ENCODE measurements at places on chromosomes 4 and X.
A peak's percentile ranks its signal among the peaks of the same experiment; 100 is the strongest.

GRCh38 chr4:117908306-117909207 lies 125.7 kb upstream of the NDST3 start:
- no peak for DNase-seq

DNA sequence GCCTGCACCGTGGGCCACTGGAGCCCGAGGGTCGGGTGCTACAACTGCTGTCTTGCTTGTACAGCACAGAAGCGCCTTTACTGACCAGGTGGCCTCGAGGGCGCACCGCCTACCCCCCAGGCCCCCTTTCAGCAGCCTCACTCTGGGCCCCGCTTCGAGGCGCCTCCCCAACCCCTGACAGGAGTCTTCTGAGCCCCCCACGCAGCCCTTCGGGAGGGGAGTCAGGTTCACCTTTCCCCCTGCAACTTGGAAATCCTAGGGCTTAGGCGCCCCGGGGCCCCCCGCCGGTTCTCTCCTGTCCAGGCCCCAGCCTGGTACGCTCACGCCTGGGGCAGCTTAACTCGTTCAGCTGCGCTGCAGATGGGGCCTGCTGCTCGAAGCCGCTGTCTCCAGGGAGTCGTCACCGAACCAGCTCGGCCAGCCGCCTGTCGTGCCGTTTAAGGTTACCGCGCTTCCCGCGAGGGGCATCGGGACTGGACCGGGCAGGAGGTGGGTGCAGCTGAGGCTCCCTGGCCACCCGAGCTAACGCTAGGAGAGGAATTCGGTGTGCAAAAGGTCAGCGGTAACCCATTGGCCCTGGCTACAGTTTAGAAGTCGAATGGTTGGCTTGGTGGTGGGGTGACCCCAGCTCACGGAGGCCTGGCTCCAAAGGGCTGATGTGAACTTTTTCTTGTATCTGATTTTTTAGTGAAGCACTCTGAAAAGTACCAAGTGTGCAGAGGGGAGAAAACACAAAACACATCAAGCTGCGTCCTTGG lies 58.9 kb upstream of the BCOR start:
- DNase-seq = no peak

GRCh38 chrX:142068365-142068764 lies 136.7 kb downstream of the MAGEC2 start:
- no peak for DNase-seq

DNA sequence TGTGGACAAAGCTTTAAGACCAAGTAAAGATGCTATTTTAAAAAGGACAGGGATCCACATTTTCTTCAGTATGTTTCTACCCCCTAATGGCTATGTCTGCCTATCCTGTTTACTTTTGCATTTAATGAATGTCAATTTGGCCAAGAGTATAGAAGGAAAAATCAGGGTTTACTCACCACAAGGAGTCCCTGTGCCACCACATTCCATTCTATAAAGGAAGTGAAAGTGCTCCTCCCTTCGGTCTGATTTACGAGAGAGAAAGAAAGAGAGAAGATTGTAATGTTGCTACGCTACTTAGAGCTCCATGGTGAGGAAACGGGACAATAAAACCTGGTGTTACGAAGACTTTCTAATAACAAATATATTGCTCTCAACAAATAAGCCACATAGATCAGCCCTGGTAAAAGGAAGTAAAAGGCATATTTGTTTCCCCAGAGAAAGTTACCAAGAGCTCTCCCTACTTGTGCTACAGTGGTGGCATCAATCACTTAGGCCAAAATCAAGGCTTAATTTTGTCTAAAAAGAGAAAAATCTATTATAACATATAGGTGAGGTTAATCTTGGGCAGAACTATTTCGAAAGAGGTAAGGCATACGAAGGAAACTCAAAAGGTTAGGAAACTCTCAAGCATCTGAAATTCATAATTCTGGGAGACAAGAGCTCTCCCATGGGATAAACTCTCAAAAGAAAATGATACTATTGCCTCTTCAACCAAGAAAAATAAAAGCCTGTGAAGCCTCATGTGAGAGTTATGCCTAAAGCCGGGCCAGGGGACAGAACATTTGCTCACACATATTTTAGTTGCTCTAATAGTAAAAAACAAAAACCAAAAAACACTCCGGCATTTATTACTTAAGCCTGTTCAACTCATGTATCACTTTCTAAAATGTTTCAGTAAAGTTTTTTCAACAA lies 29.5 kb downstream of the TAPT1 start:
- DNase-seq = no peak

DNA sequence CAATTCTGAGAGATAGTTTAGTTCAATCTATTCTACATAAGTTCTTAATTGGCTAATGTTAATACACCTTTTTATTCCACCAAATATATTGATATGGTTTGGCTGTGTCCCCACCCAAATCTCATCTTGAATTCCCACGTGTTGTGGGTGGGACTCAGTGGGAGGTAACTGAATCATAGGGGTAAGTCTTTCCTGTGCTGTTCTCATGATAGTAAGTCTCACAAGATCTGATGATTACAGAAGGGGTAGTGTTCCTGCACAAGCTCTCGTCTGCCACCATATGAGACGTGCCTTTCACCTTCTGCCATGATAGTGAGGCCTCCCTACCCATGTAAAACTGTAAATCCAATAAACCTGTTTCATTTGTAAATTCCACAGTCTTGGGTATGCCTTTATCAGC lies 11.3 kb downstream of the PPA2 start:
- DNase-seq = no peak

- DNase-seq = no peak
These were observed 1286.9 kb downstream of the ADGRL3 start for GRCh38 chr4:62487016-62487415.

DNA sequence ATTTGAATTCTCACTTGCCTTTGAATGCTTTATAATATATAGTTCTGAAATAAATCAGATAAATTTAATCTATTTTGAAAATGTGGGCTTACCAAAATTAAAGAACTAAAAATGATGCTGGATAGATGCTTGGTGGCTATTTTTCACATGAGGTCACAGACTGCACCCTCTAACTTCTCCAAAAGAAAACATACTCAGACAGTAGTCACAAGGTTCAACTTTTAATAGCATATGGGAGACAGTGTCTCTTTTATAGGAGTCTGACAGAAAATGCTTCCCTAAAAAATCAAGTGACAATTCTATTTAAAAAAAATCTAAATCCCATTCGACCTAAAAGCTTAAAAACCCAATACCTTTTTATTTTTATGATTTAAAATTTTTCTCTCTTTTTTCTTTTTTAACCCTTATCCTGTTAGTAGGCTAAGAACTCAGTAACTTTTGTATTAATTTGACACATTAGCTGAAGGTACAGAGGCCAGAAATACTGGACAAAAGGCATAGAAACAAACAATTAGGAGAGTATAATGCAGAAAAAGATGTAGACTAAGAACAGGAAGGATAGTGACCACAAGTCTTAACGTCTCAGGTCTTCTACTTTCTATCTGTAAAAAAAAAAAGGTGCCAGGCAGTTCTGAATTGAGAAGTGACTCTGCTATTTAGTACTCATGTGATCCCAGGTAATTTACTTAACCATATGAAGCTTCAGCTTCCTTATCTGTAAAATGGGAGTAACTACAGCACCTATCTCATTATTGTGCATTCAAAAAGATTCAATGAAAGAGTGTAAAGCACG lies 7.6 kb downstream of the TIGD4 start:
- DNase-seq = no peak

DNA sequence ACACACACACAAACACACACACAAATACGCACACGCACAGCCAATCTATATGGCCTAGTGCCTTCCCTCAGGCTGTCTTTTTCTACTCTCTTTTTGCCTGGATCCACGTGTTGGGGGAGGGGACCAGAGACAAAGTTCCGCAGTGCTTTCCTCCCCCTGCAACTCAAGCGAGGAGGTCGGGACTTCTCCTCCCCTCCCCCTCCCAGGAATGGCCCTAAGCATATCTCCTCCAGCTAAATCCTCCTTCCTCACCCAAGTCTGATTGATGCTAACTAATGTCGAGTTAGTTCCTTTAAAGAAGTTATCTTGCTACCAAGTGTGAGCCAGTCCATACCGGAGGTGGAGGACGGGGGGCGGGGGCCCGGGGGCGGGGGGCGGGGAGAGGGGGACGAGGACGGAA lies 141.2 kb upstream of the ZIC3 start:
- DNase-seq = no peak

DNA sequence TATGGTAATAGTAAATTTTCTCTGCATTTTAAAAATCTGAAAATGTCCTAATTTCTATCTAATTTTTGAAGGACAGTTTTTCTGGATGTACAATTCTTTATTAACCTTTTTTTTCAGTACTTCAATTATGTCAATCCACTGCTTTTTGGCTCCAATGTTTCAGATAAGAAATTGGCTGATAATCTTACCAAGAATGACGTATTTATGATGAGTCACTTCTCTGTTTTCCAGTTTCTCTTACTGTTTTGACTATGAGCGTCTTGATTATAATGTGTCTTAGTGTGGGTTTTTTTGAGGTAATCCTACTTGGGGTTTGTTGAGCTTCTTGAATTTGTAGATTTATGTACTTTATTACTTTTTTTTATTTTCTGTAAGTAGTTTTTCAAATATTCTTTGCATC lies 47.2 kb downstream of the UGT2B11 start:
- DNase-seq = no peak

DNA sequence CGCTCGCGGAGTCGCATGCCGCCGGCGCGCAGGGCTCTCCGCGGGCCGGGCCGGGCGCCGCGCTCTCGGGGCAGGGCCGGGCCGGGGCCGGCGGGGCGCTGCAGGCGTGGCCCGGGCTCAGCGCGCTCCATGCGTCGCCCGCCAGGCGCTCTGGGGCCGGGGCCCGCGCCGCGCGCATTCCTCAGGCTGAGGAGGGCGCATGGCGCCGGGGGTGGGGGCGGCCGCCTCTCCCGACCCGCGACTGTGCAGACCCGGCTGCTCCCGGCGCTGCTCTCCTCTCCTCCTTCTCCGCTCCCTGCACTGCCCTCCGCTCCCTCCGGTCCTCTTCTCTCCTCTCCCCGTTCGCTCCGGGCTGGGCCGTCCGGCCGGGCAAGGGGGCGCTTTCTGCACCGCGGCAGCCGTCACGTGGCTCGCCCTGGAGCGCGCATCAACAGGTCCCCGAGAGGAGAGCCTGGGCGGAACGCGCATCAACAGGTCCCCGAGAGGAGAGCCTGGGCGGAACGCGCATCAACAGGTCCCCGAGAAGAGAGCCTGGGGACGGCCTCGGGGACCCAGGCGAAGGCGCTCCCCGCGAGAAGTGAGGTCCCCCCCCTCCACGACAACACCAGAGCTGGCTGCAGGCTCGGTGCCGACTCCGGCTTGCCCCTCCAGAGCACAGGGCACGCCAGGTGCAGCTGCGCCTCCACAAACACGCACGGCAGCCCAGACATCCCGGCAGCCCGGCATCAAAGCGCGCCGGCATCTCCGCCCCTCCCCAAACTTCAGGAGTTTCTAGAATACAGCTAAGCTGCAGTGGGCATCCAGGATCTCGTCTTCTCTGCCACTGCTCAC lies 12.9 kb downstream of the PPP2R3B start:
- peak; percentile 34 for DNase-seq

GRCh38 chr4:57875829-57876392 lies 765.7 kb upstream of the IGFBP7 start:
- DNase-seq = no peak

- no peak for DNase-seq
These were observed 29.7 kb downstream of the SCLT1 start for GRCh38 chr4:129063640-129064039.

DNA sequence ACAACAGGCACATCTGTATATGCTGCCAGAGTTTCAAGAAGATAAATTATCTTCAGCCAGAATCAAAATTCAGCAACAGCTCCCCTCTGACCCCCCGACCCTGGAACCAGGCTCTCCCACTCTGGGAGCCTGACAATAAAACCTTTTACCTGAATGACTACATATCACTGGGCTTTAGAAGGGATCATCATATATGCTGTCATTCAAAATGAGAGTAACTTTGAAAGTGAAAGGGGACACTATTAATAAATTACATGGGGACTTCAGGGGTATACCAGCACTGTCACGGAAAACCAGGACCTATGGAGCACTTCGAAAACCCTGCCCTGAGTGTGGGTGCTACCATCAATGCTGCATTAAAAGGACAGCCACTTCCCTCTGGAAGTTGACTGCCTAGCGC lies 26.2 kb downstream of the TSPAN5 start:
- DNase-seq = no peak

- DNase-seq = no peak
These were observed 28.1 kb upstream of the GLRA3 start for GRCh38 chr4:174856926-174857800.

GRCh38 chrX:46165411-46165810 lies 379.8 kb downstream of the ZNF674 start:
- no peak for DNase-seq

DNA sequence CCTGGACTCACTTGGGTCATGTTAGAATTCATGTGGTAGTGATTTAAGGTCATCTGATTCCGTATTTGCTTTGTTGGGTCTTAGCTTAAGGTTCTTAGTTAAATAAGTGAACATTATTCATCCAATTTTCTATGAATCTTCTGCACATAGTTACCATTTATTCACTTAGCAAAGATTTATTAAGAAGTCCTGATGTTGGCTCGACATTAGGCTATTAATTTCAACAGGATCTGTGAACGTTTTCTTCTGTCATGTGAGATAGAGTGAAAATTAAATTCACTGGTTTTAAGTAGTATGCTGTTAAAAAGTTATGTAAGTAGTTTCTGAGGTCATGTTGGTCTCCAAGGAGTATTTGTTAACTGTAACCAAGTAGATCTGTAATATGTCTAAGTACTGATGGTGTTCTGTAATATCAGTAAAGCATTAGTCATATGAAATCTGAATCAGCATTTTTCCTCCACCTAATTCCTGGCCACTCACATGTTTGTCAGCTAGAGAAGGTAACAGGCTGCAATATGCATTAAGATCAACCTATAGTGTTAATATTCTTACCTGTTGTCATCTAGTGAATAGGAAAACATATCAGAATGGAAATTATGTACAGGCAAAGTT lies 155.6 kb downstream of the PCDH7 start:
- no peak for DNase-seq

DNA sequence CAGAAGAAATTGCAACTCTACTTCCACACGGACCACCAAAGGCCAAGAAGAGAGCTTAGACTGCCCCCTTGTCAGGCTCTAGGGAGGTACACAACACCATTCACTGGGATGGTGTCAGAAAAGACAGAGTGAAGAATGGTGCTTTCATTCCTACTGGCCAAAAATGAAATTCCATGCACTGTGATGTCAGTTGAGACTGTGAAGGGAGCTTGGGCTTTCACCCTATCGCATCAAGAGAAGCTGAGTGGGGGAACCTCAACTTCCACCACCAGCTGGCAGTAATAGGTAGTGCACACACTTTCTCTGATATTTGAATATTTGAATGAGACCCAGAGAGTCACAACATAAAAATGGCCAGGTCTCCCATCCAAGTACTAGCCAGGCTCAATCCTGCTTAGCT lies 65.9 kb downstream of the ZNF711 start:
- DNase-seq = no peak

GRCh38 chr4:102759831-102760644 lies 730 bp downstream of the MANBA start:
- peak; percentile 27 for DNase-seq

GRCh38 chr4:39480902-39481695 lies 22.2 kb downstream of the LIAS start:
- no peak for DNase-seq

All from stimulated activated CD4-positive, alpha-beta T cell treated with anti-CD3 and anti-CD28 coated beads, Interleukin-4, amount 100 ng/mL, for 24 hours (primary cell).